ENCODE measurements at places on chromosomes 7 and 10.

- DNase-seq: no peak
Observed at GRCh38 chr10:112189465-112189864, 5.9 kb upstream of the GPAM start.

DNA sequence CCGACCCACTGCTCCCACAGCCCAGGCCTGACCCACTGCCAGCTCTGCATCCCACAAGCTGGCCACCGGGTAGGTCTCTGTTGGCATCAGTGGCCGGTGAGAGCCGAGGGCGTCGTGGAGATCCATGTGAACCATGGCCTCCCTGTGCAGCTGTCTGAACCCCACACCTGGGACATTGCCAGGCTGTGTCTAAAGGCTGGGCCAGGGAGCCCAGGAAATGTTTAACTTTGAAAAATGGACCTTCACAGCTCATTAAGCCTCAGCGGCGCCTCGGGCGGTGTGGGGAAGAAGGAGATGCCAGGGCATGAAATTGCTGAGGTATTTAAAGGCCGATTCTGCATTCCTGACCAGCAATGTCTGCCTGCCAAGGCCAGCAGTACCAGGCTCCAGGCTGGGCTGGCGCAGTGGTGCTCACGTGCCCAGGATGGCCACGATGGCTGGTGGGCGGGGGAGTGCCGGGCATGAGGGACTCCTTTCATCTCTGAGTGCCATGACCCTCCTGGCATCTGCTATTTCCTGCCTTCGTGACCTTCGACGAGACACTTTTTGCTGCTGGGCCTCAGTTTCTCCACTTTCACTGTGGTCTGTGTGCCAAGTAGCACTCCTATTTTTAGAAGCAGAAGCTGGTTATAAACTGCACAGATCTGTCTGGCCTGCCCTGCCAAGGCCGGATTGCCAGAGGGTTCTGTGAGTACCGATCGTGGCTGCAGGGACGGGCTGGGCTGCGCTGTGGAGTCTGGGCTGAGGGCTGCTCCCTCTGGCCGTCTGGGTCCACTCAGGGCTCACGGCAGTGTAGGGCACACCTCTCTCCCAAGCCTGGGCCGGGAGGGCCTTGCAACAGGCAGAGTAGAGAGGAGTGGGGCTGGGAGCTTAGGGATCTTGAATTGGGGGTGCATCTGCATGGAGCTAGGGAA, 21.8 kb downstream of the ELFN1 start:
- DNase-seq: no peak

GRCh38 chr10:35940141-35941041, 298.3 kb upstream of the FZD8 start:
- peak; percentile 90 for DNase-seq

GRCh38 chr10:33223326-33224000, 111.0 kb downstream of the NRP1 start:
- no peak for DNase-seq

DNA sequence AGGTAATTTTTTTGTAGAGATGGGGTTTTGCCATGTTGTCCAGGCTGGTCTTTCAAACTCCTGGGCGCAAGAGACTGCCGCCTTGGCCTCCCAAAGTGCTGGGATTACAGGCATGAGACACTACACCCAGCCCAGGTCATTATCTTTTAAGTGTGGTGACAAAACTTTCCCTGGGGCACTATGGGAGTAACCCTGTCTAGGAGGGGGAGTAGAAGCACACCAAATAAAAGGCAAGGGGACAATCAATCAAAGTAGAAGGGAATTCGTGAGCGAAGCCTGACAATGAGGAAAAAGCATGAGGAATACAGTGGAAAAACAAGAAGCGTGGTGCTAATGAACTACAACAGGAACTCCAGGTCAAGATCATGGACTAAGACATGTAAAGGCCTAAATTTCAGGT, 31.4 kb downstream of the IDE start:
- no peak for DNase-seq

- no peak for DNase-seq
Observed at GRCh38 chr7:155305231-155305904, 7.7 kb downstream of the INSIG1 start.

GRCh38 chr7:23767514-23767913, 57.5 kb downstream of the STK31 start:
- DNase-seq: peak; percentile 23

- no peak for DNase-seq
Observed at GRCh38 chr7:33979807-33980355, 74.5 kb downstream of the BMPER start.

GRCh38 chr10:129786216-129786615, 177.9 kb downstream of the EBF3 start:
- no peak for DNase-seq
